Cortex of kidney (tissue), 1 donor: ENCODE measurements at places on chromosomes 7 and 10.

DNA sequence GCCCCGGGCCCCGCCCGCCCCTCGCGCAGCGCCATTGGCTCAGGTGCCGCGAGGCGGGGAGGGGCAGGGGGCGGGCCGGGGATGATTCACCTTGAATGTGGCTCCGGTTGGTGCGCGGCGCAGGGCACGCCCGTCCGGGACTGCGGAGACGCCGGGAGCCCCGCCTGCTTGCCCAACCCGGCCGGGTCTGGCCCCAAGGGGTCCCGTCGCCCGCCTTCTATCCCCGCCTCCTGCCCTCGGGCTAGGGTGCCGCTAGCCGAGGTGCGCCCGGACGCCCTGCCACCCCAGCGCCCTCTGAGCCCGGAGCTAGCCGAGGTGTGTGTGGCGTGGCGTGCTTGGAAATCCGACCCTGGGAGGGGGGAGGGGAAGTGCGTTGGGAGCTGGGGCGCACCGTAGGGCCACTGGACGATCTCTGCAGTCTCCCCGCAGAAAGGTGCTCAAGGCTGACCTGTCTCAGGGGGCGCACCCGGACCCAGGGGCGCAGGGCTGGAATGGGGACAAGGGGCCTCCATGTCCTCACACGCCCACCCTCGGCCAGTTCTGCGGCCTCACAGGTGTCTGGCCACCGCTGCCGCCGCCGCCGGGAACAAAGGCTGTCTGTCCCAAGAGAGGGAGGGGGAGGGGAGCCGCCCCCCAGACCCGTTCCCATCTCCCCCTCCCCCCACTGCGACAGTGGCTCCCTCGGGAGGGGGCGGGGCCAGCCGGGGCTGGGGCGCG, 168.9 kb downstream of the NRF1 start:
- no peak for DNase-seq

- DNase-seq: no peak
Measured at GRCh38 chr10:29411666-29412315, 122.9 kb downstream of the LYZL1 start.

- no peak for DNase-seq
Measured at GRCh38 chr7:106255246-106255645, 29.5 kb downstream of the NAMPT start.

GRCh38 chr7:2843711-2844152, 376 bp downstream of the GNA12 start:
- DNase-seq: no peak

GRCh38 chr10:127735156-127735555, 1.8 kb upstream of the FOXI2 start:
- DNase-seq: no peak

DNA sequence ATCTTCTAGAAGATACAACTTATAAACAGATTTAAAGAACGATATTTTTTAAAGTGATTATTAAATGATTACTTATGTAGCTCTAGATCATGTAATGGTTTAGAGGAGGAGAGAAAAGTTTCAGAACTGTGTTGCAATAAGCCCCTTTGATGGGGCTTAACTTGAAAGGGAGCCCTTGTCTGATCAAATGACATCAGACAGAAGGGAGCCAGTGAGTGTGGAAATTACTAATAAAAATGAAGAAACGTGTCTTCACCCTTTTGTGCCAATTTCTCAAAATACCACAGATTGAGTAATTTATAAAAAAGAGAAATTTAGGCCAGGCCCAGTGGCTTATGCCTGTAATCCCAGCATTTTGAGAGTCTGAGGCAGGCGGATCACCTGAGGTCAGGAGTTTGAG, 318.2 kb downstream of the EXOC4 start:
- DNase-seq: no peak

- no peak for DNase-seq
Measured at GRCh38 chr7:114944745-114945625, 23.1 kb downstream of the MDFIC start.

GRCh38 chr10:86229376-86229775, 137.2 kb downstream of the GRID1 start:
- no peak for DNase-seq

- no peak for DNase-seq
Measured at GRCh38 chr7:107046491-107047259, 2.2 kb downstream of the PRKAR2B start.

- no peak for DNase-seq
Measured at GRCh38 chr7:105277341-105277740, 111.4 kb downstream of the SRPK2 start.
